ENCODE measurements at places on chromosomes 2 and 18.

DNA sequence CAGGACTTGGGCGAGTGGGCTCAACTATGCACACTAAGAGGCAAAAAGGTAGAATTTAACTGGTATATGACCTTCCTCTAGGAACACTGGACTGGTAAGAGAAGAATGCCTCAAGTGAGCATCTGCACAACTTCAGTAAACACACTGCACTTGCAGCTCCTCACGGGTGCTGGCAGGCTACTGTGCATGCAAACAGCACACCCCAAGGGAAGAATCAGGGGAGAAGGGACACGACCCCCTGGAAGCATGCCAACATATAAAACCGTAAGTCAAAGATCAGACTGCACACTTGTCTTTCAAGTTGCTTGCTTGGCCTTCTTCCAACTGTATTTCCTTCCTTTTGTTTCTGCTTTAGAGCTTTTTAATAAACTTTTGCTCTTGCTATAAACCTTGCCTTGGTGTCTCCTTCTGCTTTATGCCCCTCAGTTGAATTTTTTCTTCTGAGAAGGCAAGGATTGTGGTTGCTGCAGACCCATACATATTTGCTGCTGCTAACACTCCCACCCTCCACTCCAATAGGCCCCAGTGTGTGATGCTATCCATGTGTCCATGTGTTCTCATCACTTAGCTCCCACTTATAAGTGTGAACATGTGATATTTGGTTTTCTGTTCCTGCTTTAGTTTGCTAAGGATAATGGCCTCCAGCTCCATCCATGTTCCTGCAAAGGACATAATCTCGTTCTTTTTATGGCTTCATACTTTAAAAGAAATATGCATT, 263.7 kb upstream of the SPOPL start:
- ATAC-seq: no peak

DNA sequence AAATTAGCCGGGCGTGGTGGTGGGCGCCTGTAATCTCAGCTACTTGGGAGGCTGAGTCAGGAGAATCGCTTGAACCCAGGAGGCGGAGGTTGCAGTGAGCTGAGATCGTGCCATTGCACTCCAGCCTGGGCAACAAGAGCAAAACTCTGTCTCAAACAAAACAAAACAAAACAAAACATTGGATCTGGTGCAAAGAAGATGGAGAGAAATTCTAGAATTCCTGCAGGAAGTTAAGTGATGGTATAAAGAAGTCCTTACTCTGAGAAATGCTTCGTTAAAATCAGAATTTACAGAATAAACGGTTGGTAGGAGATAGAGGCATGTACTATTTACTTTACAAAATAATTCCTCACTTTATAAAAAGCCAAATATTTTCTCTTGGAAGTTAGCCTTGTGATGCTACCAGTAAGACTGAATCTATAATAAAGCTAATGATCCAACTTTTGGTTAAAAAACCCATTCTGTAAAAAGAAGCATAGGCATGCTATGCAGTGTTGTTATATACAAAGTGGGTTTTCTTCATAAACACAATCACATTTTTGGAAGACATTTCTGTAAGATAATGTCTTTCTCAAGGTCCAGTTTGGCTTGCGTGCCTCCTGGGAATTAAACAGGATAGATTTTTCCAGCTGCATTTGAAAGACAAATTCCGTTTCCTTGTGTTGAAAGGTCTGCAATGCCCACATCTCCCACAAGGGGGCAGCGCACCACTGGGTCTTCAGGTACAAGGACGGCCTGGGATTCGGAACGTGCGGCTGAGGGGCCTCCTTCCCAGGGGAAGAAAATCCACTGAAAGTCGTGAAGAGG, 35.6 kb upstream of the PNO1 start:
- ATAC-seq: no peak

- ATAC-seq: no peak
Observed at GRCh38 chr18:37499044-37499443, 66.6 kb downstream of the CELF4 start.

DNA sequence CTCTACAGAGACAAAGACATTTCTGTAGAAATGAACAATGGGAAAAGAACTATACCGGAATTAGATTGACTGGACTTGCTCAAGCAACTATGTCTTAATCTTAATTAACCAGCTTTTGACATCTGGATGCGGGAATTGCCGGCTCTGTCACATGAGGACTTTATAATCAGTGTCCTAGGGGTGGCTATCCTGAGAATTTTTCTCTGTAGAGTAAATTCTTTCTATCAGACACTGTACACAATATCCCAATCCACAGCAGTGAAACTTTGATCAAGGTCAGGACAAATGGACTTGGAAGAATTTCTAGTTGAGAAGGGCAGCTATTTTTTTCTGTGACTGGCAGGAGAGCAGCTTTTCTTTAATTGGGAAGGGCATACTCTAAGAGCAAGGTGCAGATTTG, 322.1 kb downstream of the HRH4 start:
- no peak for ATAC-seq

- no peak for ATAC-seq
Observed at GRCh38 chr2:9740382-9741073, 102.7 kb upstream of the TAF1B start.

DNA sequence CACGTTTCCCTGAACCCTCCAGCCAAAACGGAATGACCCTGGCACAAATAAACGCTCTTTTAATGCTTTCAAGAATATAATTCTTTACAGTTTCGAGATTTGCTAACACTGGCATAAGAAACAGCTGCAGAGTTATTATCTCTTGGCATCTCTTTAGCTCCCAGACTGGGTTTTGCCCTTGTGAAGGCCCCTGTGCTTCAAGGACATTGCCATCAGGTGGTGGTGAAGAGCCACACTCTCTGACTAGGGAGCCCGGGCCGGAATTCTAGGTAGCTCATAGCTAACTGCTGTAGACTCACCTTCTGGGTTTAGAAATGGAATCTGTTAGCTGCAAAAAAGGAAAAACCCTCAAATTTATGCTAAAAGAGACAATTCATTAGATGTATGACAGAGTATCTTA, 13.3 kb upstream of the GALNT14 start:
- ATAC-seq: no peak

DNA sequence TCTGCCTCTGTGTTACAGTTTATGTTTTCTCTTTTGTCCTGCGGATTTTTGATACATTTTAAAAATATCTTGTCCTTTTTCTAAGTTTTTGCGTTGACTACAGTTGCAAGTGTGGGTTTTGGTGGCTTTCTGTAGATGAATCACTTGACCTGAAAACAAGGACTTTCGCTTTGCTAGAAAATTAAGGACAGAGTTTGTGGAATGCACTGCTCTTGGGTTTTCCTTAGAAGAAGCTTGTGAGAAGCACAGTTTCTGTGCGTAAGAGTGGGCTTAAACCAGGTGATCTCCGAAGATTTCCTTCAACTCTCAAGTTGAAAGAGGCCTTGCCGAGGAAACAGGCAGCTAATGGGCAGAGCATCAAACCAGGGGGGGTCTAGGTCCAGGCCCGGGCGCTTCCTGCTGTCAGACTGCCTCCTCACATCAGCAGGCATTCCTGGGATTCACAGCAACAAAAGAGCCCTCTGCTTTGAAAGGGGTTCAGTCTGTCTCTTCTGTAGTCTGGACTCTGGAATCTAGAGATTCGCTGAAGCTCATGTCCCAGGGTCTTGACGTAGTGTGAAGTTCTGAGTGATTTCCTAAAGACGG, 17.3 kb downstream of the NCK2 start:
- no peak for ATAC-seq

- no peak for ATAC-seq
Observed at GRCh38 chr2:218089259-218089658, 20.2 kb downstream of the RUFY4 start.

- no peak for ATAC-seq
Observed at GRCh38 chr2:61091485-61091884, 25.8 kb downstream of the SANBR start.

DNA sequence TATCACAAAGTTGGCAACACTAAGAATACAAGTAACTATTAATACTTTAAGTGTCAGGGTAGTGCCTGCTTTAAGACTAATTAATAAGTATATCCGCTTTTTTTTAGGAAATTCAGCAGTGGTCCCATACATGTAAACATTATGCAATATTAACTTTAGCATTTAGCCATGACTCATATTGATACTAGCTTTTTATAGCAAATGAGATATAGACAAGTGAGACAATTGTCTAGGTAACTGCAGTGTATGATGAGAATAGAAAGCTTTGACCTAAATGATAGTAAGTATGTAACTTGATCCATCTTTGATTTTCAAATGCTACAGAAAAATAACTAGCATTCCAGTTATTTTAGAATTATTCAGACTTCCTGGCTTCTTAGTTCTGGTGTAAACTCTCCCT, 27.4 kb upstream of the VRK2 start:
- ATAC-seq: no peak

GRCh38 chr18:63907664-63908063, at the start of gene SERPINB10:
Gene SERPINB10, plus strand, starts transcription at chr18:63907958. Its CDS starts 7,553 bp downstream, at chr18:63915511.
- no peak for ATAC-seq

DNA sequence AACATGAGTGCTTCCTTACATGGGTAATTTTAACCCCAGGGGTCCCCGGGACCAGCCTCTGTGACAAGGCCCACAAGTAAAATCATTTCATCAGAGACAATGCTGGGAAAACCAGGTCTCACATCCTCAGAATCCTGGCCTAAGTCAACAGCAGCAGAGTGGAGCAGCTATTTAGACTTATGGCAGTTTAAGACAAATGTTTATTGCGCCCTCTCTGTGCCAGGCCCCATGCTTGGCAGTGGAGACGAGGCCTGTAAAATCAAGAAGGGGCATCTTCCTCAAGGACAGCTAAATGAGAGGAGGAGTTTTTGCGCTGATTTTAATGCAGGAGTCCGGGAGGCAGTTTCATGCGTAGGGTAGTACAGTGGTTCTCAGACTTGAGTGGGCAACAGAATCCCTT, 56.0 kb upstream of the ACAA2 start:
- ATAC-seq: no peak

DNA sequence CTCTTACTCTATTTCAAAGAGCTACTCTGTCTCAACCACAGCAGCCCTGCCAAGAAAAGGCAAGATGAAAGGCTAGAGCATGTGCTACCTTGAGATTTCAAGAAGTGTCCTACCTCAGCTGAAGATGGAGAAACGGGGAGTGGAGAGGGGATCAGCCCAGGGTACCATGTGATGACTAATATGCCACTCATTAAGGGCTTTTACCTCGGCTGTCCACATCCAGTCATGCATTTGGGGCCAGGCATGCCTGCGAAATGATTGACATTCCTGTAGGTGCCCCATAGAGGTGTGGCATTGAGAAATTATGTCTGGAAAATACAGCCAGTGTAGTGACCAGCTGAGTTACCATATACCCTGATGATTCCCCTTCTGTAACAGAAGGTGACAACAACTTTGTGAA, 96.1 kb downstream of the NRP2 start:
- no peak for ATAC-seq

DNA sequence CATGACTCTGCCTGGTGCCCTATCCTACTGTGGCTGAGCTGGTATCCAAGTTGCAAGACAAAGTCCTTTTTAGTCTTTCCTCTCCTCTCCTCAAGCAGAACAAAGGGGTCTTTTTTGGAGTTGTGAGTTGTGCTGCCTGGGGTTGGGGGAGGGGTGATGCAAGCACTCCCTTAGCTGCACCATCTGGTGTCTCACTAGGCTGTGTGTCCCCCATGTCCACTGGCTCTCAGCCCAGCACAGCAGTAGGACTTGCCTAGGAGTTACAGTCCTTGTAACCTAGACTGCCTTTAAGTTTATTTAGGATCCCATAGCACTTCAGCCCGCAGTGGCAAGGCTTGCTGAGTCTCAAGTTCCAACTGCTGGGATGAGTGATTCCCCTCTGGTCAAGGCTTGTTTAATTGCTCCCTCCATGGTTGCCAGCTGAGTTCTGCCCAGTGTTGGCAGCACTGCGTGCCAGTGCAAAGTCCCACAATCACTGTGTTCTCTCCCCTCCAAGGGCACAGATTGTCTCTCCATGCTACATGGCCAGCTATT, 13.2 kb upstream of the ILKAP start:
- no peak for ATAC-seq

- ATAC-seq: no peak
Observed at GRCh38 chr2:160907738-160908137, 252.5 kb upstream of the TANK start.

DNA sequence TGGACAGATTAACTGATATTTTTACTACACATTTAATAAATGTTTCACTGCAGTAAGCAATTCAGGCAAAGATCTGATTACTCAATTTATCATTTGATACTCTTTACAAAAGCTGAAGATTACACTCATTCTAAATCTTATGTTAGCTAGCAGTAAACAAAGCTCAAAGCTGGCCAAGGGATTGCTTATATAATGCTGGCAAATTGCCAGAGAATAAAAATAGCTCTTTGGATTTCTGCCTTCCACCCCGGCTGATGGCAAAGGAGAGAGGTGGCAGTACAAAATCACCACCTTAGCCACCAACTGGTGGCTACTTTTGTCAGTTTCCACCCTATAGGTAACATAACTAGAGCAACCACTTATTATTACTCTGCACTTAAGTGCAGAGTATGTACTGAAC, 320.5 kb downstream of the FSIP2 start:
- no peak for ATAC-seq

DNA sequence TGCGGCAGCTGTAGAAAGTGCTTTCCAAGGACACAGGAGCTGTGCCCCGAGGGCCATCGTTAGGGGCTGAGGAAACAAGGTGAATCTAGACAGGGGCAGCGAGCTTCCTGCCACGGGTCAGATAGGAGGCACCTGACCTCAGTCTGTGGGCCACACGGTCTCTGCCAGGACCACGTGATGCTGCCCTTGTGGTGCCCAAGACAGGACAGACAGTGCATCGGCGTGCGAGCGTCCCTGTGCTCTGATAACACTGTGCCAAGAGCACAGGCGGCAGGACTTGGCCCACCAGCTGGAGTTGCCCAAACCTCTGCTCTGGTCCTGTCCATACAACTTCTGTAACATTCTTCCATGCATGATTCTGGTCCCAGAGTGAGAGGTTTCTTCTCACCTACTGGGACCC, 225.4 kb downstream of the TWIST2 start:
- no peak for ATAC-seq

DNA sequence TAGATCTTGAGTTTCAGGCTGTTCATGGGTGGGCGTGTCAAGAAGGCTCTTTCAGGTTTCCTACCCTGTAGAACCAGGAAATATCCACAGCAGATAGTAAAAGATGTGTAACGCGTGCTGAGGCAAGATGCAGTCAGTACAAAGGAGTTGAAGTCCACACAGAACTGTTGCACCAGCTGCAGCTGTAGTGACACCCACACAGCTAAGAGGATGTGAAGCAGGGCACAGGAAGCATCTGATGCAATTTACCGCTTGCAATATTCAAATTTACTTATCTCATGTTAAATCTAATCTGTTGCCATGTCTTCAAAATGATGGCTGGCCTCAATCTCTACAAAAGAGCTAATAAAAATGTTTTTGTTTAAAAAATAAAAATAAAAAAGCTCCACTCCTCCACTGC, 132.8 kb downstream of the ARHGAP15 start:
- ATAC-seq: peak; percentile 67

DNA sequence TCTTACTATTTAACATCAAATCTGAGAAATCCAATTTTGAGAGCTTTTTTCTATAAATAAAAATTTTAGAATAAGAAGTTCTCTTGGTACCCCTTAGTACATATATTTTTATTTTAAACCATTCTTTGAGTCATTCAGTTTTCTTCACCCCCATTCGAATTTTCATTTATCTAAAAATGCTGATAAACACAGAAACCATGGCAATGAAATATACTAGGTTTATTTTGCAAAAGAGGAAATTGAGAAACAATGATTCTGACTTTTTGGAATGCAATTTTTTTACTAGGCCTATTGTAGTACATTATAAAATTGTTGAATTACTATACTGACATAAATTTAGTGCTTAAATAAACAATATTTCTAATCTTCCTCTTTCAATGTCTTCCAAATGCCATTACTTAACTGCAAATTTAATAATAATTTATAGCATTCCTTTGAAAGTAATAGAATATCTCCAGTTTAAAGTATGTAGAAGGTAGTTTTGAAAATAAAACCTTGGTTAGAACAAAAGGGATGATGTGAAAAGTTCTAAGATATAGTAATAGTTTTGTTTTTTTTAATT, 46.3 kb downstream of the TANK start:
- no peak for ATAC-seq

GRCh38 chr2:75079575-75079974, 119.7 kb downstream of the TACR1 start:
- no peak for ATAC-seq
